ENCODE measurements at places on chromosomes 12 and 14.

DNA sequence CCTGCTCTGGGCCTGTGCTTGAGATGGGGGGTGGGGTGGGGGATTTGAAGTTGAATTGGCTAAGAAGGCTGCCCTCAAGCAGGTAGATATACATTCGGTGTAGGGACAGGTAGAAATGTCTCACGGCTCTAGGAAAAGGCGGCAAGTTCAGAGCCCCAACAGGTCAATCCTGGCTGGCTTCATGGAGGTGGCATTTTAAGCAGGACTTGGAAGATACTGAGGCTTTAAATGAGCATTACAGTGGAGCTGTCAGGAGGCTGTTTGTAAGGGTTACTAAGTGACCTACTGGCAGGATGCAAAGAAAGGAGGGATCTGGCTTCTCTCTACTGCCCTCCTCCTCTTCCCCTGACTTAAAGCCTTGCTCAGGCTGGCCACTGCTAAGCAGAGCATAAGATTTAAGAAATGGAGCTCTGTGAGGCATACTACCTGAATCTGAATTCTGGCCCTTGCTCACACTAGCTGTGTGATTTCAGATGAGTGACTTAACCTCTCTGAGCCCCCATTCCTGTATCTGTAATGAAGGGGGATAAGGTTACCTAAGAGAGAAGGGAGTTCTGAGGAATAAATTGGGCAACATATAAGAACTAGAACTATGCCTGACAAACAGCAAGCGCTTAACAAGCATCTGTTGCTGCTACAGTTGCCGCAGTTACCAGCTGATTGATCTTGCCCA is 61.6 kb downstream of the SLC24A4 start:
- no peak for DNase-seq

- no peak for DNase-seq
Measured at GRCh38 chr14:95264271-95264973, 55.3 kb downstream of the CLMN start.

- no peak for DNase-seq
Measured at GRCh38 chr12:104928036-104928745, 29.9 kb downstream of the SLC41A2 start.

DNA sequence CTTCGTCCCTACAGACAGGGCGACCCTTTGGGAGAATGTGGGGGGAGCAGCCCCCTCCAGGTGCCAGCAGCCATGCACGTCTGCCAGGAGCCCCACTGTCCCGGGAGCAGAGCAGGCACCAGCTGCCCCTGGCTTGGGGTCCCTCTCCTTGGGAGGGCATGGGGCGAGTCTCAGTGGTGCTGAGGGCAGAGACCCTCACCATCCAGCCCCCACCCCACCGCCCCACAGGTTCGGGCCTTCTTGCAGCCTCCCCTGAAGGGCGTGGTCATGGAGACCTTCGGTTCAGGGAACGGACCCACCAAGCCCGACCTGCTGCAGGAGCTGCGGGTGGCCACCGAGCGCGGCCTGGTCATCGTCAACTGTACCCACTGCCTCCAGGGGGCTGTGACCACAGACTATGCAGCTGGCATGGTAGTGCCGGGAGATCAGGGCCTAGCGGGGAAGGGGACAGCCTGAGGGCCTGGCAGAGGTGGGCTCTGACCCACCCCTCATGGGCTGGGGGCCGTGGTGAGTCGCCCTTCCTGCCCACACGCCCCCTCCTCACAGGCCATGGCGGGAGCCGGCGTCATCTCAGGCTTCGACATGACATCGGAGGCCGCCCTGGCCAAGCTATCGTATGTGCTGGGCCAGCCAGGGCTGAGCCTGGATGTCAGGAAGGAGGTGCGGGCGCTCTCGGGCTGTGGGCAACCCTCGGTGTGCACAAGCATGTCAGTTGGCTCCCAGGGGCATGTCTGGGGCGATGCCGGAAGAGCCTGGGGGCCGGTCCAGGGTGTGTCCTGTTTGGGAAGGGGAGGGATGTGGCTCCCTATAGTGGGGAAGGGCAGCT is 18.8 kb downstream of the ASPG start:
- no peak for DNase-seq

GRCh38 chr12:85029456-85029855 is 6.6 kb downstream of the TSPAN19 start:
- DNase-seq: no peak

DNA sequence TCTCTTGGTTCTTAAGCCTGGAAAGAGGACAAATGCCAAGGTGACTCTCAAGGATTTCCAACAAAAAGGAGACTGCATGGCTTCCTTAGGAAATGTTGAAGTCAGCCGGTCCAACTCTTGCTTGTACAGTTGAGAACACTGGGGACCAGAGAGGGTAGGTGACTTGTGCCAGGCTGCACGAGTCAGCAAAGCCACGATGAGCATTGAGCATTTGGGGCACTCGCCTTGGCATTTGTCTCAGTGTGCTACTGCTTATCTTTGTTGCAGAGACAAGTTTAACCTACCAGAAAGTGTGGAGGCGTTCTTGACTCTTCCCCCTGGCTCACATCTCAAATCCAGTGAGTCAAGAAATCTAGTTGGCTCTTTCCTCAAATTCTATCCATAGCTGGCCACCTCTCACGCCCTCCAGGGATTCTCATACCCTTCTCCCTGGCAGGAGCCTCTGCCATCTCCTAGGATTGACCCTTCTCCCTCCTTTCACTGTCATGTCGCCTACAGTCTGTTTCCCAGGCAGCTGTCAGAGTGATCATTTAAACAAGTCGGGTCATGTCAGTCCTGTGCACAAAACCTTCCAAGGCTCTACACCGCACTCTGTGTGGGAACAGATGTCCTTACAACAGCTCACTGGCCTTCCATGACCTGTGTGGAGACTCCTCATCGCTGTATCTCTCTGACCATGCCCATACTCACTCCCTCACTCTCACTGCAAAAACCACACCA is 17.2 kb upstream of the KRT83 start:
- no peak for DNase-seq

GRCh38 chr12:7439579-7440505 is 4.1 kb downstream of the CD163L1 start:
- DNase-seq: no peak

- DNase-seq: no peak
Measured at GRCh38 chr12:3219233-3219632, 142.1 kb downstream of the TSPAN9 start.

DNA sequence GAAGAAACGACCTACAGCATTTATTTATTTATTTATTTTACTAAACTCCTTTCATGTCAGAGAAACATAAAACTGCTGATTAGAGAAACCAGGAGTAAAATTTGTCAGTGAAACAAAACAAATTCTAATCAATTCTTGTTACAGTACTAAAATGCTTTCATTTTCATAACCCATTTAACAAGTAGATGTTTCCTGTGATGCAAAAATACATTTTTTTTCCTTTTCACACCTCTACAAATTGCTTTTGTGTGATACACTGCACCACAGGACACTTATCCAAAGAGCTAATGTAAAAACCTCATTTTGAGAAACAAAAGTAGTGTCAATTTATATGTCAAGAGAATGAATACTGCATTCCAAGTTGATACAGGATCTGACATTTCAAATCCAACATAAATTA is 155.1 kb downstream of the SYT1 start:
- no peak for DNase-seq

GRCh38 chr14:36383767-36384431 is 63.5 kb upstream of the MBIP start:
- no peak for DNase-seq

DNA sequence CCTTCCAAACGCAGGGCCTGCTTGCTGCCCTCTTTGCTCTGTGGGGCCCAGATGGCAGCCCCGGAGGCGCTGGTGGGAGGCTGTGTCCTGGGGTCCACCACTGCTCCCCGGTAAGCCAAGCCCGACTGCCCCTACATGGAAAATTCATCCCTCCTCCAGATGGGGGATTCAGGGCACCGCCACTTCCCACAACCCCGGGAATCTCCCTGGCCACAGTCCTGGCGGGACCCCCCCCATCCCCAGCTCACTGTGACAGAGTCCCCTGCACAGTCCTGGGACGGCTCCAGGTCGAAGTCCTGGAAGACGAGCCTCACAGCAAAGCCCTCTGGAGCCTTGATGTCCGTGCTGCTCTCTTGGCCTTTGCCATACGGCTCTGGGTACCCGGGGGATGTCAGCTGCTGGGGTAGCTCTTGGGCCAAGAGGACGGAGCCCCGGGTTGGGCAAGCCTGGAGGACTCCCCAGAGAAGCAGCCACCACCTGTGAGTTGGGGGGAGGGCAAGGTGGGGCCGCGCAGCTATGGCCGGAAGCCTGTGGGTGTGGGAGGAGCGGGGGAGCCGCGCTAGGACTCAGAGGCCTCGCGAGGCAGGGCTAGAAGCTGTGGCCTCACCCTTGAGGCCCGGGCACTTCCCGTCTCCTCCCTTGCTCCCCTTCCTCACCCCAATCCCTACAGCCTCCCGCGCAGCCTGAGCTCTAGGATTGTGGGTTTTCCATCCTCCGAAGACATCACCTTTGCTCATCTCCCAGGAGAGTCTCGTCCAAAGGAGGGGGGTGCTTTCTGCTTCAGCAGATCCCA is 815 bp downstream of the C1RL start:
- no peak for DNase-seq

DNA sequence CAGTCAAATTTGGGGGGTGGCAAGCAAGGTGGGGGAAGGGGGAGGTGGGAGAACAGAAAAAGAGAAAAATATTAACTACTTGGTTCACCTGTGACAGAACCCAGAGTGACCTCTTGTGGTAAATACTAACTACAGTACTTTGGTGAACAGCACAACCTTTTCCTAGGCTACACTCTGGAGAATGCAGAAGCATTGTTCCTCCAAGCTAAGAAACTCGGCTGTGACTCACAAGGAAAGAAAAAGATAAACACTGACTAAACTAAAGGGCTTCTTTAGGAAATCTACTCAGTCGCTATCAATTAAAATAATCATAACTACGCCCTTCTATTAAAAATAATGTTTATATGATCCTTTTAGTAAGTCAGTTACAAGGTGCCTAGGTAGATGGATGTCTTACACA is 5.4 kb downstream of the KCNH5 start:
- no peak for DNase-seq

- DNase-seq: peak; percentile 94
Measured at GRCh38 chr12:10392394-10392930, 2.6 kb upstream of the KLRK1 start.

- no peak for DNase-seq
Measured at GRCh38 chr12:16608946-16609539, 3.1 kb upstream of the LMO3 start.

DNA sequence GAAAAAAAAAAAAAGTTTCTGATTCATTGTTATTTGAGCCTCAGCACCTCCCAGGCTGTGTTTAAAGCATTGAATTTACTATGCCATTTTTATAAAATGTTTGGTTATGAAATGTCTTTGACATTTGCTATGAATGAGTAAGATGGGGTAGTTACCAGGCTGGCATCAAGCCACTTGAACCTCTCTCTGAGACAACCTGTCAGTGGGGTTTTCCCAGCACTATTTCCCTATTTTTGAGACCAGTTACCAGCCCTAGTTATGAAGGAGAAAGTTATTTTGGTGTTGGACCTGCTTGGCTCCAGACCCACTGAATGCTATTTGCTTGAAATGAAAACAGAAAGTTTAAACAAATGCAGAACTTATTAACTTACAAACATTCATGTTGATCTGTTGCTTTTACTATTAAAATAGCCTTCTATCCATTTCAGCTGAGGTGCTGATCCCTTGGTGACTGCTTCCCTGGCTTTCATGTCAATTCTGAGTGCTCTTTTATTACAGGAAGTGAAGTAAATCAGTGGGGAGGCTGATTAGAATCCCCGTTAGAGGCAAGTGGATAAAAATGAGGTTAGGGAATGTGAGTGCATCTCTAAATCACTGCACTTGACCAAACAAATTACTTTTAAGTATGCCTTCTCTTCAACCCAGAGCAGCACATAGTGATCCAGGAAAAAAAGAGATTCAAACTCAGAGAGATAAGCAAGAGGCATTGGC is 37.8 kb downstream of the LLPH start:
- no peak for DNase-seq

- no peak for DNase-seq
Measured at GRCh38 chr14:85599939-85600338, 70.0 kb downstream of the FLRT2 start.

DNA sequence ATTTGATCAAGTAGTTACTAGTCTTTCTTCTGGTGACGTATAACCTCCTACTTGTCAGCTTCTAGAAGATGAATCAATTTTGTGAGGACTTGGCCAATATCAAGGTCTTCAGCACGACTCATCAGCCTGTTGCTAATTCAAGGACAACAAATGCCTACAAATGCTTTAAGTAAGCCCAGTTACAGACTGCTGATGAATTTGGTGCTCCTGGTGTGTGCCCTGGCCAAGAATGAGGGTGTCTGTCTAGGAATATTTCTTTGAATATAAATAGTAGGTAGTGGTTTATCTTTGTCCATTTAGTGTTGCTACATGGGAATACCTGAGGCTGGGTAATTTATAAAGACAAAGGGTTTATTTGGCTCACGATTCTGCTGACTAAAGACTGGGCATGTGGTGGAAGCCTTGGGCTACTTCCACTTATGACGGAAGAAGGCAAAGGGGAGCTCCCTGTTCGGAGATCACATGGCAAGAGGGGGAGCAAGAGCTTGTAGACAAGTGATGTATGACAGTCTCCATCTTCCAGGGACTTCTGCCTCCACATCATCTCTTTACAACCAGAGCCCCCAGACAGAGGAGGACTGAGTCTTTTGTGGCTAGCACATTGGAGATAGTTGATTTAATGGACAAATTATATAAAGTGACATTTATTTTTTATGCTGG is 180.2 kb downstream of the CRADD start:
- DNase-seq: no peak

DNA sequence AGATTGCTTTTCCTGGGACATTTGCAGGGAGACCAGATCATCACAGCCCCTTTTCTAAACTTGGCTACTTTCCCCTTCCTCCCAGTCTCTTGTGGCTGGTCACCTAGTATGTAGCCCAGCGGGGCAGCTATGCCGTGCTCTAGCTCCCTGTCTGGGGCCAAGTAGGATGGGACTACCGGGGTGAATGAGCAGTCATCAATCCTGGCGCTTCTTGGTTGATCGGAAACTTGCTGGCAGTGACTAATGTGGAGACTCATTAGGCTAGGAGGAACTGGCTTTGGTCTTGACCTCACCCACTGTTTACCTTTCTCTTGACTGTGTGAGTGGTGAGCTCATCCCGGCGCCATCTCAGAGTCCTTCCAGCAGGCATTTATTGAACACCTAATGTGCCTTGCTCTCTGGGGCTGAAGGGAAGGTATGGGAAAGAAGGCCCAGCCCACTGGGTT is 15.9 kb downstream of the PLEKHG3 start:
- peak; percentile 31 for DNase-seq

Data from brain pericyte (primary cell).